ENCODE measurements at places on chromosomes 13 and 19.

DNA sequence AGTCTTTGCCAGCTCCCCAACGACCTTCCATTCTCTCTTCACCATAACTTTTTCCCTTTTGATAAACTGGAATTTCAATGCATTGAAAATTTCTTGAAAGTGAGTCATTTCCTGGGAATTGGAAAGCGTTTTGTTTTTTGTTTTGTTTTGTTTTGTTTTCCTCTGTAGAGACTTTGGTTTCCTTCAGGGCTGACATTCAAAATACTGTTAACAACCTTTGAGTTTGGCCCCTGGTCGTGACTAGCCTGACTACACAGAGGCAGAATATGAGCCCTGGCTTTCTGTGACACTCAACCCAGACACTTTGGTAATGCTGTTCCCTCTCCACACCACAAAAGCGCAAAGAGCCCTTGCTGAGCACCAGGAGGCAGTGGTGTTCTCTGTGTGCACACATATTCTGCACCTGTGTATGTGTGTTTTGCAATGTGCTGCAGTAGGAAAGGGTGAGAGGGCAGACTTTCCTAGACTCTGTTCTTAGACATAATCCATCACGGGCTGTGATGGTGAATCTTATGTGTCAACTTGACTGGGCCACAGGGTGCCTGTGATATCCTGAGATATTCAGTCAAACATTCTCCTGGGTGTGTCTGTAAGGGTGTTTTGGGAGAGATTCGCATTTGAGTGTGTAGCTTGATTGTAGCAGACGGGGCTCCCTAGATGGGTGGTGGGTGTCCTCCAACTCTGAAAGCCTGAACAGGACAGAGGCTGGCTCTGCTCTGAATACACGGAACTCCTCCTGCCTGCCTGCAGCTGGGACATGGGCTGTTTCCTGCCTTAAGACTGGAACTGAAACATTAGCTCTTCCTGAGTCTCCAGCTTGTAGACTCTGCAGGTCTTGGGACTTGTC, 29.5 kb upstream of the ANKRD10 start:
- peak; percentile 83 for DNase-seq

DNA sequence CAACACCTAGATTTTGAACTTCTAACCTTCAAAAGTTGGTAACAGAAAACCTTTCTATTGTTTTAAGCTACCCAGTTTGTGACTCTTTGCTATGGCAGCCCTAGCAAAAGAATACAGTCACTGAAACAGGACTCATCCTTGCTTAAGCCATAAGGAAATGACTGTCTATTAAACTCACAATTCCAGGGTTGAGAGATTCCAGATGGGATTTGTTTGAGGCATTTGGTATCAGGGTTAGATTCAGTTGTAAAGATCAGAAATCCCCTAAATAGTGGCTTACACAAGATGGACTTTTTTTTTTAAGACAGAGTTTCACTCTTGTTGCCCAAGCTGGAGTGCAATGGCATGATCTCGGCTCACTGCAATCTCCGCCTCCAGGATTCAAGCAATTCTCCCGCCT, 41.1 kb upstream of the RGCC start:
- peak; percentile 47 for DNase-seq

- no peak for DNase-seq
These were observed 1086.6 kb downstream of the UQCRFS1 start for GRCh38 chr19:28126135-28126898.

DNA sequence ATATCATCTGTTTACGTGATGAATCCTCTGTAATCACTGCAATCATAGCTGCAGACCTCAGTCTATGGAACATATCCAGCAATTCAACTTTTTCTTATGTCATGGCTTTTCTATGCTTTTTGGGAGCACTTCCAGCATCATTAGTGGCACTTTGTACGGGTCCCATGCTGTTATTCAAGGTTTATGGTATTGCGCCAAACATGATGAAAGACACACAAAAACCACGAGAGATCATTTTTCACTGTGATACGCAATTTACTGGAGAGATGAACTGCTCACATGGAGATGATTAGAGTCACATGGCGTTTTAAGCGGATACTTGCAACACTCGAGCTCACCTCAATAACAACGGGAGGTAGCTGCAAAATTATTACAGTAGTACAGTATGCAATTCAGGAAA, 2101.7 kb upstream of the PCDH20 start:
- peak; percentile 88 for DNase-seq

- DNase-seq = peak; percentile 7
These were observed 679 bp downstream of the ZNF471 start for GRCh38 chr19:56508290-56508778.

DNA sequence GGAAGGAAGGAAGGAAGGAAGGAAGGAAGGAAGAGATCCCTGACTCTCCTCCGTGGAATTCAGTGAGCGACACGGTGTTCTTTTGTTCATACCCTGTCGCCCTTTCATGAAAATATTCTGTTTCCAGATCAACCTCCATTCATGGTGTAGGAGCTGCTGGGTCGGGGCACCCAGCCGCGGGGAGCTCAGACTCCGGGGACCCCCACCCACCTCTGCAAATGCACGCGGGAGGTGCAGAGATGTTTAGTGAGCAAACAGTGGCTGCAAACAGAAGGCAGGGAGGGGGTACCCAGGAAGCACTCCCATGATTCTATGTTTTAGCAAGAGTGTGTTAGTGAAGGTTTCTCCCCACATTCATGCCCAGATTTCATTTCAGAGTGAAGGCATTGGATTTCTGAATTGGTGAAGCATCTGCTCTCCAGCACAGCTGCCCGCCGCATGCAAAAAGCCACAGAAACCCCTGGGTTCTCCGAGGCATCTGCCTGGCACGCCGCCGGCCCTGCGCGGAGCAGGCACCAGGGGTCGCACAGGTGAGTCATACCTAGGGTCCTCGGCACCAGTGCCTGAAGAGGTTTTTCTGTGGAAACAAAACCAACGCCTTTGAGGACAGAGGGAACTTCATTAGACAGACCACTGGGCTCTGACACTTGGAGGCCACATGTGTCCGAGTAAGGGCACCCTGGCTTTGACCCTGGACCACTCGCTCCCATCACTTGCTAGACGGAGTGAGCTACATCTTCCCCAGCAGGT, 80.6 kb downstream of the ZNF557 start:
- no peak for DNase-seq
